ENCODE measurements at places on chromosomes 16 and 17.

DNA sequence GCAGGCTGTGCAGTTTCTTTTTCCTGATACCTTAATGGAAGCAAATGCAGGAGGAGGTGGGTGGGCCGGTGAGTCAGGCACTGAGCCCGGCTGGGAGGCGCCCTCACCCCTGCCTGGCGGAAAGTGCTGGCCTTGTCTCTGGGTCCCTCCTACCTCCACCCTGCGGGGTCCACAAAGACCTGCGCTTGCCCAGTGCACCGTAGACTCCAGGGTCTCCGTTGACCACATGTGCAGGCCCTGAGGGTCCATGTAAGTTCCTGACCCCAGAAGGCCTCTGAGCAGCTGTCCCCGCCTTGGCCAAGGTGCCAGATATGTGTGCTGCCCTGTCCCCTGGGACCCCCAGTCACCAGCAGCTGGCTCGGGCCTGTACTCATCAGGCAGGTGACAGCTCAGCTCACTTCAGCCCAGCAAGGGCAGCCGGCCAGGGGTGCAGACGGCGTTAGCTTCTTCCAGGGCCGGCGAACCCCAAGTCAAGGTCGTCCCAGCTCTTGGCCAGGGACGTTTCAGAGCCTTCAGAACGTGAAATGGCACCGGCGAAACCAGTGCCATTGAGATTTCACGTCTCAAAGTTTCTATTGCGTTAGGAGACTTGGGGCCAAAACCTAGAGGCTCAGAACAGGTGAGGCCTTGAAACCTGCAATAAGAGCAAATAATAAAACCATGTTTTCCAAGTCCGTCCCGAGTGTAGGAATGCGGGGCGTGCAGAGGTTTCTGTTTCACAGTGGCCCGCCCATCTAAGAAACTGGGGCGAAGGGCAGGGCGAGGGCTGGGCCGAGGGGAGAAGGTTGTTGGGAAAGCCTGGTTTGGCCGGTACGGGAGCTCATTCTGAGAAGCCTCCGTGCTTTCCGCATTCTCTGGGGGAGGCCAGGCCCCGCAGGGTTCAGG lies 12.1 kb downstream of the METRNL start:
- no peak for DNase-seq

DNA sequence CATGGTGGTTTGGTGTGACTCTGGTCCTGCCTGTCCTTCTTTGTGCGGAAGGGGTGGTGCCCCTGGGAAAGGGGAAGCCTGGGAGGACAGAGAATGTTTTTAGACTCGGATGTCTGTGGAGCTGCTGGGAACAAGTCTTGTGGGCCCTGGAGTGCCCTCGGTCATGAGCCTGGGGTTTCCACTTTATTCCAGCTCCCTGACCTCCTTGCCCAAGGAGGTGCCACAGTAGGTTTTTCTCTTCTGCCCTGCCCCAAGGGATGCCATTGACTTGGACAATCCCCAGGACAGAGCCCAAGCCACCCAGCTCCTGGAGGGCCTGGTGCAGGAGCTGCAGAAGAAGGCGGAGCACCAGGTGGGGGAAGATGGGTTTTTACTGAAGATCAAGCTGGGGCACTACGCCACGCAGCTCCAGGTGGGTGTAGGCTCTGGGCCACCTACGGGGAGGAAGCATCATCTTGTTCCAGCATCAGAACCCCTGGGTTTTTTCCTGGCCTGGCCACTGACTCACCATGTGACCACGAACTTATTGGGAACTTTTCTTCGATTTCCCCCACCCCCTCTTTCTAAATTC lies 1.4 kb downstream of the STAT5A start:
- no peak for DNase-seq

DNA sequence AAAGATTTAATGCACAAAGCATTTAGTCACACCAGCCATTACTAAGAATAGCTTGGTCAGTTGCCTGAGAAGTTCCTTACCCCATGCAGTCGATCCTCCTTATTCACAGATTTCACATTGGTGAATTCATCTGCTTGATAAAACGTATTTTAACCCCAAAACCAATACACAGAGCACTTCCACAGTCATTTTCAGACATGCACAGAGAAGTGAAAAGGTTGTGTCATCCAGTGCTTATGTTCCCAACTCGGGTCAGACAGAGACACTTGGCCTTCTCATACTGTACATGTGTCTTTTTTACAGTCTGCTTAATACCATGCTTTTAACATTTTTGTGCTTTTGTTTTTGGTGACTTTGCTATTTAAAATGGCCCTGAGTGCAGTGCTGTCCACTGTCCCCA lies 219.7 kb downstream of the SPECC1 start:
- DNase-seq = no peak

DNA sequence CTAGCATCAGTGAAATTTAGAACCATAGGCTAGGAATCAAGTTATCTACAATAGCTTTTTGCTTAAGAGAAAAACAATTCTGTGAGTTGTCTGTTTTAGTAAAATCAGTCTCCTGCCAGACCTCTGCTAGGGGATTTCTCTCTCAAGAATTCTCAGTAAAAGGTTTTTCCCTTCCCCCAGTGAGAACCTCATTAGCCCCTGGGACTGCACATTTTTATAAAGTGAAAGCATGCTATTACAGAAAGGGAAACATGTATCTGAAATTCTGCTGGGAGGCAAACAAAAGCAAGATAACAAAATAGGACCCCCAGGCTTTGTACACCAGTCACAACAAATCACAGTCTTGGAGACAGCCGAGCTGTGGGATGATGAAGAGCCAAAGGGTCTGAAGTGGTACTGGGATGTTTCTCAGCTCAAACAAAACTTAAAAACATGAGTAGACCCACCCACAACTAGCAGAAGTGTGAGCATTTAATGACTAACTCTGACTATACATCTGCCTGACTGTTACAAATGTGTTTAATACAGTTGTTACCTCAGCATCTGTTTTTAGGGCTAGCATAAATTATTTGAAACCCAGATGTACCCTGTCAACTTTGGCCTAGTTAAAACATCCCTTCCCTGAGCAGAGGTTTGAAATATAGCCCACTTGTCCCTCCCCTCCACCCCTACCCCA lies 20.0 kb upstream of the GLG1 start:
- DNase-seq = no peak

DNA sequence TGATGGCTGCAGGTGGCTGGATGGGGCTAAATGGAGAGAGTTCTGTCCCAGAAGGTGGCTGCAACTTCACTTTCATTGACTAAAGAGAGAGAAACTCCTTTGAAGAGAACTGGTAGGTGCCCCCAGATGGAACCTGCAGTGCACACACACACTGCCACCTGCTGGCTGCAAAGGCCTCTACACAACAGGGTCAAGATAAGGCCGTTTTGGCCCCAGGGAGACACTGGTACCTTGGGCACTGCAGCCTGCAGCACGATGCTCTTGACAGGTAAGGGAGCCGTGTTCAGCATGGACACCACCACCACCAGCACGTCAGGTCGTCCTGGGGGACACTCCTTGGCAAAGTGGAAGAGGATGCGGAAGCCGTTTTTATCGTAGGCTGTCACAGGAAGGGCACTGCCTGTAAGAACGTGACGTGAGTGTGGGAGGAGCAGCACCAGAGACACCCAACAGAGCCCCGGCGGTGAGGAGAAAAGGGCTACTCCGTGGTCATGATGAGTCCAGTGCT lies 22.7 kb downstream of the GGA3 start:
- peak; percentile 84 for DNase-seq

DNA sequence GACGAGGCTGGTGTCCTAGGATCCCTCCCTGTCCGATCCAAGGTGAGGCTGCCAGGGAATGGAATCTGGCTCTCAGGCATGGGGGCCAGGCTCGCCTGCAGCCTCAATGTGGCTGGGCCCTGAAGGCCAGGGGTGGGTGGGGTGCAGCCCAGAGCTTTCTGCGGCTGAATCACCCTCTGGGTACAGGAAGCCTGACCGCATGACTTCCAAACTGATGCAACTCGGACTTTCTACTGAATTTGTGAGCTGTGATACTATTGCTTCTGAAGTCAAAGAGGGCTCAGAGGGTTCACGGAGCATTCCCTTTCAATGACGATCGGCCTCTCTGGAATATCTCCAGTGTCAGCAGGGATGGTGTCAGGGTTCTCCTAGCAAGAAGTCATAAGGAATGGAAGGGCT lies 123.7 kb downstream of the METRNL start:
- DNase-seq = peak; percentile 91

DNA sequence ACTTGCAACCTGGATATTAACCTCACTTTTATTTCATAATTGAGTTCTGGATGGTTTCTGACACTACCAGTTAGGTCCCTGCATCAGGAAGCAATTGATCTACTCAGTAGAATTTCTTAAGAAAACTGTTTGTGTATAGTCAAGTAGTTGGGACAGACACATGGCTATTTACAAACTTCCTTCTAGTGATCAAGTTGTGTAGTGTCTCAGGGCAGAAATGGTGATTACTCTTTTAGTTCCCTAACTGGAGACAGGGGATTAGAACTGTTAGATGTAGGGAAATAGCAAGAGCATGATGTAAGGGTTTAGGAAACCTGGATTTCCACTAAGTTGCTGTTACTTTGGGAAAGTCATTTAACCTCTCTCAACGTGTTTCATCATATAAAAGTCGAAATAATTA lies 30.4 kb downstream of the TMEM100 start:
- DNase-seq = no peak

DNA sequence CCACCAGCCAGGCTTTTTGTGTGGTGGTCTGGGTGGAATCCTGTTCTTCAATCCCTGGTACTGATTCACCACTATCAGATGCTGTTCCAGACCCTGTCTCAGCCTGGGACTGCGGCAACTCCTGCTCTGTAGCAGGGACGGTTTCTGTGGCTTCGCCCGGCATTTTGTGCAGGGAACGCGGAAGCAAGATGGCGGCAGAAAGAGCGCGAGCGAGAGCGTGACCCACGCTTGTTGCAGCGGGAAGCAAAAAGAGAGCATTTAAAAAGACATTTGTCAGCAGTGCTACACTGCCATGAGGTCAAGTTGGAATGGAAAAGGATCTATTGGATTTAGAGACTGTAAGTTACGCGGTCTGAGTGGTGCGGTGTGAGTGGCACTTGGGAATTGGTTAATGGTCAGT lies at the start of gene NACA2:
TSS of gene NACA2 (minus strand) at position 202 of the 400 bp plus-strand sequence. CDS start at position 163, 39 bp downstream.
- DNase-seq = no peak

- DNase-seq = no peak
Measured at GRCh38 chr17:47959825-47960655, 2.4 kb upstream of the PRR15L start.

DNA sequence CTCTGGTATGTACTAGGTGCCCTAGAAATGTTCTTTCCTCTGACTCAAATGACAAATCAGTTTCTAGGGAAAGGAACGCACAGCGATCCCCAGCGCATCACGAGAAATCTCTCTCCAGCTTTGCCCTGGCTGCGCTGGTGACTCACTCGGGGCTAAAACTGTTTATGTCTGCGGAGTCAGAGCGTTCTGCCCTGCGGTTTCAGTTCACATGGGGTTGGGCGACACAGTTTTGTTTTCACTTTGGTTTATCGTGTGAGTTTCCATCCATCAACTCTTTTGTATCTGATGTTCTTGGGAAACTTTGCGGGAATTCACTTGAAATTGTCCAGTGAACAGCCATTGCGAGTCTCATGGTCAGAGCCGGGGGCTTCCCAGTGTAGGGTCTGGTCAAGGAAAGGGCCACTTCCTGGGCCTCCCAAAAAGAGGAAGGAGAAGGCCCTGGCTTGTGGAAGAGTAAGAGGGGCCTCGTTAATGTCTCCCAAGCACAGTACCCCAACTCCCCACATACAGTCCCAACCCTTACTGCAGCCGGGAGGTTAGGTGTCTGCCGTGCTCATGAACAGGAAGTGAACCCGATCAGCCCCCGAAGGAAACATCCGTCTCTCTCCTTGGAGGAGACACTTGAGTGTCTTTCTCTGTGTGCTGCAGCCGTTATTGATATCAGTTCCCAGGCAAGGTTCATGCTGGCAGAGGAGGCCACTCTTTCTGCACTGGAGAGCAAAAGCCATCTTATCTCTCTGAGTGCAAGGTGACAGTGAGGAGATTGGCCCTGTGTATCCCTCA lies 643.2 kb downstream of the WWOX start:
- no peak for DNase-seq

- peak; percentile 80 for DNase-seq
Measured at GRCh38 chr17:40177275-40177874, at the start of gene RAPGEFL1. Gene RAPGEFL1 (plus strand): TSS chr17:40177470. CDS start chr17:40177862, 392 bp downstream.

GRCh38 chr17:37745801-37746426 lies 1.1 kb upstream of the HNF1B start:
- DNase-seq = no peak

GRCh38 chr17:77741109-77741508 lies 217.4 kb upstream of the TNRC6C start:
- DNase-seq = no peak

GRCh38 chr16:24013864-24014645 lies 178.3 kb downstream of the PRKCB start:
- DNase-seq = no peak

DNA sequence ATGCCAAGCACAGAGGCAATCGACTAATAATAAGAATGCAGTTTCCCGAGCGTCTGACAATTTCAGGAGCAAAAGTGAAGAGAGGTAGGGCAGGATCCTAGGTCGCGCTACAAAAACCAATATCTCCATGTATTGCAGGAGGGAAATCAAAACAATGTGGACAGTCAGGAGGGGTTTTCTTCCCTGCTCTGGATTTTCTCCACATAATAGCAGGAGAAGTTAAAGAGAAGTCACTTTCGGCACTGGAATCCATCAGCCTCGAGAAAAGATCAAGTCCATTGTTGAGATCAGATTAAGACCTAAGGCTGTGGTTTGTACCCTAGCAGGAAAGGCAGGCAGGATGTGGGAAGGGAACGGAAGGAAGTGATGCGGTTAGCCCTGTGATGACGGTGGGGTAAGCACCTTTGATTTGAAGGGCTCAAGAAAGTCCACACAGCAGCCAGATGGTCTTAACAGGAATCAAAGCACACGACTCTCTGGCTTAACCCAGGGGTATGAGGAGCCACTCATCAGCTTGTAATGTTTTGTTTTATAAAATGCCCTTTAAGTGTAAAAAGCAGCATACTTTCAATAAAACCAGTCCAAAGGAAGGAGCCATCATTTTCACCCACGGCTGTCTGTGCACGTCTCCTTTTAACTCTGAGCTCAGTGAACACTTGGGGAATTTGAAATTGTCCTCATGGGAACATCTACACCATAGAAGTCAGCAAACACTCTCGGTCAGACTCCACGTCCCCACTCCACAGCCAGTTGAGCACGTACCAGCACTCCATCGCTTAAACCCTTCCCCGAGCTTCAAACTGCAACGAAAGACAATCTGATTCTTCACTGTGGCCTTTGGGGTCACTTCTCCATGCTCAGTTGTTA lies 15.8 kb upstream of the AKTIP start:
- DNase-seq = no peak

DNA sequence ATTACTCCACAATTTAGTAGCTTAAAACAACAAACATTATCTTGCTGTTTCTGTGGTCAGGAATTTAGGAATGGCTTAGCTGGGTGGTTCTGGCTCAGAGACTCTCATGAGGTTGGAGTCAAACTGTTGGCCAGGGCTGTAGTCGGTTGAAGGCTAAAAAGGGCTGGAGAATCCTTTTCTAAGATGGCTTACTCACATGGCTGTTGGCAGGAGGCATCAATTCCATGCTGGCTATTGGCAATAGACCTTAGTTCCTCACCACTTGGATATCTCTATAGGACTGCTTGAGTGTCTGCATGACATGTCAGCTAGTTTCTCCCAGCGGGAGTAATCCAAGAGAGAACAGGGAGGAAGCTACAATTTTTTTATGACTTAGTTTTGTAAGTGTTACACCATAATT lies 6.6 kb upstream of the EFCAB13 start:
- DNase-seq = peak; percentile 15

All from AG08395 (cell line).